Kidney (tissue), 22 donors: ENCODE measurements at places on chromosomes 3 and 15.
A peak's percentile ranks its signal among the peaks of the same experiment; 100 is the strongest.

DNA sequence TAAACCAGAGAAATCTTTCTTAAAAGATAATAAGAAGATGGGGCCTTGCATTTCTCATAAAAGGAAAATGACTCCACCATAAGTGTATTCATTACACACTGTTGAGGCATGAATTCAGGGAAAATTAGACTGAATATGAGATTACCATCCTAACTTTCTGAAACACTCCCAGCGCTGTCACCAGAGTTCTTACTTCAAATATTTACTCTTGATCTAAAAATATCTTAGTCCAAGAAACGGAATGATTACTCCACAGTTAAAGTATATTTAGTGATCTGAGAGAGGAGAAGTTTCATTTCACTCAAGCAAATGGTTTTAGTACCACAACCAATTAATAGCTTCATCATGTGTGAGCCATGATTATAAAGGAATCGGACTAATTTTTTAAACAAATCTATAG is 300.3 kb downstream of the ZBTB20 start:
- no peak for DNase-seq

DNA sequence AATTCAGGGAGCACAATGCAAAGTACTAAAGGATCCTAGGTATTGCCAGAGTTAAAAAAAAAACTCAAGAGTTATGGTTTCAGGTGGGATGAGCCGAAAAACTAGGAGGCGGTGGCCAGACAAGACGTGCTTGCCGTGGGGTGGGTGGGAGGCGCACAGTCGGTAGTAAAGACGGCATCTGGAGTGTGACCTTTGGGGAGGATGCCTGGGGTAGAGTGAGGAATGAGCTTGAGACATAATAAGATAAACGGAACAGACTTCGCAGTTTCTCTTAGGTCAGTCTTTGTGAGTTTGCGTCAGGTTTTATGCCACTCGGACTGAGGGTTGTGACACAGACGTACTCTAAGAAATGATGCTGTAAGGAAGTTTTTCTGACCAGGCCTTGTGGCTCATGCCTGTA is 139.6 kb downstream of the LRRK1 start:
- no peak for DNase-seq

- no peak for DNase-seq
Observed at GRCh38 chr3:65979731-65980130, 59.0 kb downstream of the MAGI1 start.

GRCh38 chr3:183924956-183925355 is 40.3 kb upstream of the PARL start:
- no peak for DNase-seq

- no peak for DNase-seq
Observed at GRCh38 chr3:56197259-56197965, 270.9 kb downstream of the ERC2 start.

DNA sequence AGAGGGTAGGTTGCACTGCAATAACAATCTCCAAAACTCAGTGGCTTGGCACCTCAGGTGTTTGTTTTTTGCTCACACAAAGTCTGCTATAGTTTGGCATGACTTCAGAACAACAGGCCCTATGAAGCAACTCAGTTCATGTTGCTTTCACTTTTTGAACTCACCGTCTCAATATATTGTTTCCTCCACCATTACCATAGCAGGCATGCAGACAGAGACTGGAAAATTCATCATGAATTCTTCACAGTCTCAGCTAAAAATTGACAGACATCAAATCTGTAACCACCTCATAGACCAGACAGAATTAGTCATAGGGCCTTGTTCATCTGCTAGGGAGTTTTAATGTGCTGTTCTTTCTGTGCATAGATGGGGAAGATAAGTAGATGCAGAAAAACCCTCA is 161.4 kb upstream of the POU1F1 start:
- DNase-seq: no peak

DNA sequence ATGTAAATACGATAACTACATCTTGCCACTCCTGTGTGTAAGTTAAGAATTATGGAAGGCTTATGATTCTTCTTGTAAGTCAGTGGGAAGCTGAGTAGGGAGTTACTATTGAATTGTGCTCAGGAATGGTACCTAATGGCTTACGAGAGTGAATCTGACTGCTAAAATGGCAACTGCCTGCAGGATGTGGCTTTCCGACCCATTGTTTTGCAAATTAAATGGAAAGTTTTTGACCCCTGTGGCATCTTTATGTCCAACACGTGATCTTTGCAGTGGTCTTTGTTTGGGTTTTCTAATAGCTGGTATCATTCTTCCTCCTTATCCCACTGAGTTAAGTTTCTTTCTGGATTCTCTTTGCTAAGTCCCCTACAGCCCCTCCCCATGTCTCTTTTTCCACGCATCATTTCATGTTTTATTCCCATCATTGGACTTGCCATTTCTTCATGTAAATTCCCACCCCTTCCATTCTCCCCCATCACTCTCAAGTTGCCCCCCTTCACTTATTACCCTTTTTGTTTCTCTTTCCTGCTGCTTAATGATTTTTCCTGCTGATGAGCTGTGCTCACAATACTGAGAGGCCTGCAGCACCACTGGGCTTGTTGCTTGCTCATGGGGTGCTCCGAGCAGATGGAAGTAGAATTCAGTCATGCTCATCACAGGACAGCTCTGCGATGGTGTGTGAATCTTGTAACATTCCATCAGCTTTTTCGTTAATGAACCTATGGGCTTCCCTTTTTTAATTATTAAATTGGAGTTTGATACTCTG is 428.2 kb upstream of the IL12A start:
- no peak for DNase-seq

DNA sequence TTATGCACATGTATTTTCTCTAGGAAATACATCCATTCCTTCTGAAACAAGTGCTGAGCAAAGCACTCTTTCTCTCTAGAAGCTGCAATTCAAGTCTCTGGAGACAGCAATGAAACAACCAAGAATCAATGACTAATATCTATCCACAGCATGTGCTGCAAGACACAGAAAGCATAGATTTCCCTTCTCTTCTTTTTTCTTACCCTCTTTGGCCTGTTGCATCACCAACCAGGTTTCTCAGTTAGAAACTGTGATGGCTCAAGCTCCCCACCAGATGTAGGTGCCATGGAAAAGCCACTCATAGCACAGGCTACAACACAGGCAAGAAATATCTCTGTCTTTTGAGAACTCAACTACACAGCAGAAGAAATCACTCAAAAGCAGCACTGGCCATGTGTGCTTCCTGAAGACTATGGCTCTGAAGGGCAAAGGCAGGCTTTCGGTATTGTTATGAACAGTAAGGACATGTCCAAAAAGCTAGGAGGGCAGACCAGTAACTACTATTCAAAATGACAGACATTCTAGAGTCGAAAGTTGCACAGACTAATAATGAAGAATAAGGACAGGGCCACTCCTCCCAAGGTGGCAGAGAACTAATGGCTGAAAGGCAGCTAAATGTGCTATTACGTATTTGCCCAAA is 15.5 kb downstream of the ZDHHC3 start:
- no peak for DNase-seq

GRCh38 chr3:115503394-115503793 is 119.9 kb upstream of the GAP43 start:
- peak; percentile 32 for DNase-seq

- no peak for DNase-seq
Observed at GRCh38 chr15:46956881-46957280, 760.4 kb upstream of the SEMA6D start.

DNA sequence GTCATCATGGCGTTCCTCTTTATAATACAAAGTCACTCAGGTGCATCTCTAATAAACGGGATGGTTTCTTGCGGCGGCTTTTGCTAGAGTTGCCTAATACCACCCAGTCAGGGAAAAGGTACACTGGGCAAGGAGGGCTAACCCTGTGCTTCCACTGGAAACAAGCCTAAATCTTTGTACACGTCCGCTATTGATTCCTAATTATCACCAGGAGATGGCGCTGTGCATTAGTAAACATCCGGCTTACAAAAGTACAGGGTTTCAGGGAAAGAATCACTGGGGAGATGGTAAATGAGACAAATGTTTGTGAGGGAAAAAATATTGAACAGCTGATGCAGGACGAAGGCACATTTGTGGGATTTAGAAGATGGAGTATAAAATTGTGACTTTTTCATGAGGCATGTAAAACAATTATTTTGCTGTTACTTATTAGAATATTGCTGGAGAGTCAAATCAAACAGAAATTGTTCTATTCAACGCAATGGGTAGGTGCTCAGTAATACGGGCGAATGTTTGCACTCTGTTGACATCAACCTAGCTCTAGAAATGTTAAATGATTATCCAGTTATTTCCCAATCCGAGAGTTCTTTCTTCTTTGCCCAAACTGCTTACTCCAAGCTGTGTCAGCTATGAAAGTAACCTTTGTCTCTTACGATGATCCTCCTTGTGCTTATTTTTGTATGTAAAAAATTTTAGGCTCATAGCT is 50.6 kb downstream of the GMNC start:
- DNase-seq: peak; percentile 76
